Testis (tissue), 5 donors: ENCODE measurements at places on chromosomes 1 and 21. TPM values are rescaled to one million over a fixed set of nuclear protein-coding genes. Genes with fewer than 3 reads are reported as not detected.
A peak's percentile ranks its signal among the peaks of the same experiment; 100 is the strongest.

DNA sequence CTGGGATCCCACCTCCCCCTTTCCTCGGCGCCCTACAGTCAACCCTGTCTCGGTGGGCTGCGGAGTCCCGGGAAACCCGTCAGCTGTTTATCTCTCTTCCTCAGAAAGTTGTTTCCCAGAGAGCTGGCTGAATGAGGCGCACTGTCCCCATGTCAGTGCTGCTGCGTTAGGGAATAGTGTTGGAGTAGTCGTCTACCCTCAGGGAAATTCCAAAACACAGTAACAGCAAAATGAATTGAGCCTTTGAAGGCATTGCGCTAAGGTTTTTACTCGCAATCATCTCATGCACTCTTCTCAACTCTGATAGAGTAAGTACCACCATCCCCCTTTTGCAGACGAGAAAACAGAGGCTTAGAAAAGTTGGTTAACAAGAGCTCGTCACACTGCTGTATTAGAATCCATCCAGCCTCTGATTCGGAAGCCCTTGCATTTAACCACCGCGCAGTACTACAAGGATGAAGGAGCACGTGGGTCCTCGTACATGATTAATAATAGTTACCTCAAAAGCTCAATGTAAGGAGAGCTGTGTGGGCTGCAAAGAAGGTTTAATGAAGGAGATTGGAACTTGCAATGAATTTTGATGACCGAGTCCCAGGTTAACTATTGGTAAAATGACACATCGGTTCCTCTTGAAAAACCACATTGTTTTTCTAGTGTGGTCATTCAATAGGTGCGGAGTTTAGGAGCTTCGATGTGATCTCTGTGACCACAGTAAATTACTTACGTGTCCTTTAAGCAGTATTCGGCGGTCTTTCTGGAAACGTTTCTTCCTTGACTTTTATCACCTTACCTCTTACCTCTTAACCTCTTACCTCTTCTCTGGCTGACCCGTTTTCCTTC is 788 bp upstream of the EDEM3 start:
- H3K36me3 ChIP-seq, result no peaks in the 10 kb centered on the region
- peak overlapping the region; percentile 62 for H3K27ac ChIP-seq
- DNase-seq, result peak; percentile 23
- no peaks in the 10 kb centered on the region for H3K4me1 ChIP-seq
- peak overlapping the region; percentile 93 for H3K4me3 ChIP-seq
- H3K27me3 ChIP-seq, result no peaks in the 10 kb centered on the region

- no peaks in the 10 kb centered on the region for H3K27me3 ChIP-seq
- H3K27ac ChIP-seq, result no peak overlapping the region
- no peak for DNase-seq
- H3K4me3 ChIP-seq, result no peak overlapping the region
Observed at GRCh38 chr1:201691716-201692554, 137.0 kb upstream of the IPO9 start.

DNA sequence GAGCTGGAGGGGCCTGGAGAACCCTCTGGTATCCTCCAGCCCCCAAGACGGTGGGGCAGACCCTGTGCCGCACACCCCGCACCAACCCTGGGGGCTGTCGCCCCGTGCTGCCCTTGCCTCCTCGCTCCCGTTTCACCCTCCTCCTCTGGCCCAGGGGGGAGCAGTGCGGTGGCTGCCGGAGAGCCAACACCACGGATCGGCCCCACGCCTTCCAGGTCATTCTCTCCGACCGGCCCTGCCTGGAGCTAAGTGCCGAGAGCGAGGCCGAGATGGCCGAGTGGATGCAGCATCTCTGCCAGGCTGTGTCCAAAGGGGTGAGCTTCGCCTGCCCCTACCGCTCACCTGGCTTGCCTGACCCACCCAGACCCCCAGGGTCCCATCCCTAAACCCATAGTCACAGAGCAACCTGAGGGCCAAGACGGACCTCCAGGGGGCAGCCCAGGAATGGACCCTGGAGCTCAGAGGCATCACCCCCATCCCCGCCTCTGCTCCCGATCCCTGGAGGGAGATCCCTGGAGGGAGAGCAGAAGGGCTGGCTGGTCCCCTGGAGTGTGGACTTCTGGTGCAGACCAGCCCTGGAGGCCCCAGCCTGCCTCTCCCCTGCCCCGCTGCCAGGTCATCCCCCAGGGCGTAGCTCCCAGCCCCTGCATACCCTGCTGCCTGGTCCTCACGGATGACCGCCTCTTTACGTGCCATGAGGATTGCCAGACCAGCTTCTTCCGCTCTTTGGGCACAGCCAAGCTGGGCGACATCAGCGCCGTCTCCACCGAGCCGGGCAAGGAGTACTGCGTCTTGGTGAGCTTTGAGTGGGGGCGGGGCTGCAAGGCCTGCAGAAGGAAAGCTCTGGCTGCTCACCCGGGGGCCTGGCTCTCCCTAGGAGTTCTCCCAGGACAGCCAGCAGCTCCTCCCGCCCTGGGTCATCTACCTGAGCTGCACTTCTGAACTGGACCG is 4.0 kb upstream of the SLC25A34 start:
- no peaks in the 10 kb centered on the region for H3K4me1 ChIP-seq
- H3K27ac ChIP-seq, result no peak overlapping the region
- H3K27me3 ChIP-seq, result no peaks in the 10 kb centered on the region
- no peaks in the 10 kb centered on the region for H3K36me3 ChIP-seq
- H3K4me3 ChIP-seq, result no peak overlapping the region

DNA sequence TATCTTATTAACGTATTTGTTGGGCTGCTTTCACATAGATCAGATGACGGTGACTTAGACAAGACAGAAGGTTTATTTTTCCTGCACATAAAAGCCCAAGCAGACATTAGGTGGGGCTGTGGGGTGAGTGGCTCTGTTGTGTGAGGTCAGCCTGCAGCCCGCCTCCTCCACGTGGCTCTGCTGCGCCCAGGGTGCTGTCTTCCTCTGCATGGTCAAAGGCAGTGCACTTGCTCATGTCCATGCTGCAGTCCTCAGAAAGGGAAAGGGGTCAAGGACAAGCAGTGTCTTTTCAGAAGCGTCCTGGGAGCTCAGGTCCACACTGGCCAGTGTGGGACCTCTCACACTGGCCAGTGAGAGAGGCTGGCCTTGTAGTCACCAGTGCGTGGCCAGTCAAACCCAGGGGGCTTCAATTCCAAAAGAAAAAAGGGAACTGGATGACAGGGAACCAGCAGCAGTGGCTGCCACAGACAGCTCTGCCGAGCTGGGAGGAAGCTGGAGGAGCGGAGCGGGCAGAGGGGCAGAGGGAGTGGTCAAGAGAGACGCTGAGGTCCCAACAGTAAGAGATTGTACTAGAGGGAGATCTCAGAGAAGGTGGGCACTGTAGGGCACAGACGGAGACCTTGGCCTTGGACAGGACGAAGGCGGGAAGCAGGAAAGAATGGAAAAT is 35.9 kb upstream of the SLC45A1 start:
- DNase-seq, result peak; percentile 75
- H3K36me3 ChIP-seq, result no peaks in the 10 kb centered on the region
- H3K27ac ChIP-seq, result peak overlapping the region; percentile 19
- peaks cover 6% of the 10 kb centered on the region for H3K4me1 ChIP-seq
- H3K27me3 ChIP-seq, result no peaks in the 10 kb centered on the region
- no peak overlapping the region for H3K4me3 ChIP-seq

GRCh38 chr1:181133969-181134418 is 45.5 kb downstream of the IER5 start:
- H3K4me1 ChIP-seq, result peaks cover 24% of the 10 kb centered on the region
- H3K27me3 ChIP-seq, result no peaks in the 10 kb centered on the region
- H3K36me3 ChIP-seq, result no peaks in the 10 kb centered on the region

- no peaks in the 10 kb centered on the region for H3K27me3 ChIP-seq
- no peak overlapping the region for H3K4me3 ChIP-seq
- H3K27ac ChIP-seq, result no peak overlapping the region
- H3K36me3 ChIP-seq, result no peaks in the 10 kb centered on the region
- DNase-seq, result no peak
Observed at GRCh38 chr1:31390071-31390470, 17.2 kb upstream of the FABP3 start.

GRCh38 chr1:76191561-76191960 is 117.0 kb downstream of the ST6GALNAC3 start:
- no peaks in the 10 kb centered on the region for H3K4me1 ChIP-seq
- no peaks in the 10 kb centered on the region for H3K27me3 ChIP-seq

Gene PPIH
- 39.6 TPM for polyA plus RNA-seq

Gene BLZF1
- polyA plus RNA-seq, result 35.1 TPM

Gene KRTAP19-3
- not detected for polyA plus RNA-seq
